SJSA1 (cell line): ENCODE measurements at places on chromosomes 11 and 22. TPM values are rescaled to one million over a fixed set of nuclear protein-coding genes. Genes with fewer than 3 reads are reported as not detected.

GRCh38 chr11:88434333-88434976 is 96.9 kb upstream of the CTSC start:
- H3K4me1 ChIP-seq: no peaks in the 10 kb centered on the region
- H3K27me3 ChIP-seq: no peaks in the 10 kb centered on the region
- H3K36me3 ChIP-seq: no peaks in the 10 kb centered on the region
- DNase-seq: no peak

DNA sequence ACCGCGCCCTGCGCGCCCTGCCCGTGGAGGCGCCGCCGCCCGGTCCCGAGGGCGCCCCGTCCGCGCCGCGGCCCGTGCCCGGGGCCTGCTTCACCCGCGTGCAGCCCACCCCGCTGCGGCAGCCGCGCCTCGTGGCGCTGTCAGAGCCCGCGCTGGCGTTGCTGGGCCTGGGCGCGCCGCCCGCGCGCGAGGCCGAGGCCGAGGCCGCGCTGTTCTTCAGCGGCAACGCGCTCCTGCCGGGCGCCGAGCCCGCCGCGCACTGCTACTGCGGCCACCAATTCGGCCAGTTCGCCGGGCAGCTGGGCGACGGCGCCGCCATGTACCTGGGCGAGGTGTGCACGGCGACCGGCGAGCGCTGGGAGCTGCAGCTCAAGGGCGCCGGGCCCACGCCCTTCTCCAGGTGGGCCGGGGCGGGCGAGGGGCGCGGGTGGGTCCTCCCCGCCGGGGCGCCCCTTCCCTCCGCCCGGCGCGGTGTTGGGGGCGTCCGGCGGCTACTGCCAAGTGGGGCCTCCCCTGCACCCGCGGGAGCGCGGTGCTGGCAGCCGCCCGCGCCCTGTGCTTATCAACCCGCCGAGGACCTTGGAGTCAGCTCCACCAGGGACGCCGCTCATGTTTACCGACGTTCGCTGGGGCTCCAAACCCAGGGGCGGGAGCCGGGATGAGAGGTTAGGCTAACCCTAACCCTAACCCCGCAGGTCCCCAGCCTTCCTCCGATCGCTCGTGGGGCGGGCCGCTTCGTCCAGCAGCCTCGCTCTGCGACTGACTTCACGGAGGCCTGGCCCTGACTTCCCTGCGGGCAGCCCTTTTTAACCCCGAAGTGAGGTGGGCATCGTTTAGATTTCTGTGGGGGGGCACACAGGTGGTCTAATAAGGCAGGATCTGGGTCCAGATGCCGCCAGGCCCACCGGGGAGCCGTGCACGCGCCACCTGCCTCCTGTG is 649 bp downstream of the SELENOO start:
- DNase-seq: no peak
- no peaks in the 10 kb centered on the region for H3K27me3 ChIP-seq
- H3K4me1 ChIP-seq: peaks cover 19% of the 10 kb centered on the region
- H3K27ac ChIP-seq: no peak overlapping the region

DNA sequence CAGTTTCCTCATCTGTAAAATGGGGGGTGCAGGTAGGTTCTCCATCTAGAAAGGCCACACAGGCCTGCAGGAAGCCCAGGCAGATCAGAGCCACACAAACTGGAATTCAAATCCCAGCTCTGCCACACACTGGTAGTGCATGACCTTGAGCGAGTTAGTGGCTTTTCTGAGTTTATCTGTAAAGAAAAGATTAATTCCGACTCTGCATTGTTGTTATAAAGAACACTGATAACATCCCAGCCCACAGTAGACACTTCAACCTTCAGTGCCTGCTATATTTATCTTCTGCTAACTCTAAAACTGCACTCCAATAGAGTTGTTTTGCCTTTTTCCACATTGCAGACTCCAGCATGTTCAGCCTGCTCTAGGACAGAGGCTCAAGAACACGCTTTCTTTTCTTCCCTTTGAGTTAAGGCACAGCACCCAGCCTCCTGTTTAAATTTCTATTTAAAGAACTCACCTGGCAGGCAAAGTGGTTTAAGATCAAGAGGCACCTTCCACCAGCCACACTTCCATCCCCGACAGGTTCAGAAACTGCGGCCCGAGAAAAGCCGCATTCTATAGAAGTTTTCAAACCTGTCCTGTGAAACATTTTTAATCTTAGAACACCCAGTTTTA is 133.9 kb downstream of the PLEKHA7 start:
- no peak for DNase-seq
- H3K4me1 ChIP-seq: no peaks in the 10 kb centered on the region

DNA sequence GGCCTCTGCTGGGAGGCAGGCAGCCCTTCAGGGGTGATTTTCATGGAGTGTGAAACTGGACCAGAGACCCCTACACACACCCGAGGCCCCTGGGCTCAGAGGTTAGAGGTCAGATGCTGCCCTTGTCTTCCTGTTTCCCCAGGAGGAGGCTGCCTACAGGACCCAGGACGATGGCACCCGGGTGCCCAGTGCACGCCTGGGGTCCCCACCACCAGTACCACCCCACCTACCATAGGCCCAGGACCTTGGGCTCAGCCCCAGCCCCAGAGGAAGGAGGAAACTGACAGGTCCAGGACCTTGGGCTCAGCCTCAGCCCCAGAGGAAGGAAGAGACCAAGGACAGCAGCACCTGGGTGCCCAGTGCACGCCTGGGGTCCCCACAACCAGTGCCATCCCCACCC is 79.2 kb downstream of the BRD1 start:
- H3K4me3 ChIP-seq: no peak overlapping the region
- no peaks in the 10 kb centered on the region for H3K4me1 ChIP-seq
- H3K36me3 ChIP-seq: no peaks in the 10 kb centered on the region
- no peaks in the 10 kb centered on the region for H3K27me3 ChIP-seq
- DNase-seq: no peak
- no peak overlapping the region for H3K27ac ChIP-seq

- no peaks in the 10 kb centered on the region for H3K36me3 ChIP-seq
- no peaks in the 10 kb centered on the region for H3K27me3 ChIP-seq
- no peaks in the 10 kb centered on the region for H3K4me1 ChIP-seq
- no peak for DNase-seq
Observed at GRCh38 chr11:126231725-126232459, 20.3 kb downstream of the FAM118B start.

DNA sequence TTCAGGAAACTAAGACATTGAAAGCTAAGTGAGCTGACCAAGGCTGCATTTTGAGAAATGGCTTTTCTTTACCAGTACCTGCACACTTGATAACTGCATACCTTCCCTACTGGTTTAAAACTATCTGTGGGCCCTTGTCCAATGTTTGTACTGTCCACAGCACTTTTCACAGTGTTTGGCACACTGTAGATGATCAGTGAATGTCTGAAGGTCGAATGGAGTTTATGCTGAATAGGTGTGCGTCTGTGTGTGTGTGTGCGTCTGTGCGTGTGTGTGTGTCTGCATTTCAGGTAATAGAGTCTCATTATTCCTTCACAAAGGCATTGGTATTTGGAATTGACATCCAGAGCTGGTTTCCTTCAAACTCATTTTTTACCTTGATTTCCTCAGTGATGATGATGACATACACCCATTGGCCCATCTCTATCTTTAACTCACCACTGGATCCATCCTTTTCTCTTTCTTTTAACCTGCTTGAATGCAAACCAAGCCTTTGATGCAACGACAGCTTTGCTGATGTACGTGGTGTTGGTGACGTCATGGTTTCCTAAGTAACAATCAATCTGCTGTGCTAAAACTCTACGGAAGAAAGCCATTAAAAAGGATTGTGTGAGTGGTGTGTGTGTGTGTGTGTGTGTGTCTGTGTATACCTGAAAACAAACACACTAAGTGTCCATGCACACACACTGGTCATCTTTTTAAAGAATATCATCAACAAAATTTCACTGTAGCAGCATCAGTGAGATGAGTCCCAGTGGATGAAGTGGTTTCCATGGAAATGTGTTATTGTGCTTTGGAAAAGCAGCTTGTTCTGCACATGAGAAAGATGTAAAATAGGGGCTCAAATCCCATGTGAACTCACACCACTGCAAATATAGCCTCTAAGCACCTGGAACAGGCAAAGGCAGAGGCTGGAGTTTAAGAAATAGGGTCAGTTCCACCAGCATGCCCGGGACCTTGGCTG is 490.2 kb upstream of the B3GAT1 start:
- no peaks in the 10 kb centered on the region for H3K4me1 ChIP-seq
- H3K27me3 ChIP-seq: no peaks in the 10 kb centered on the region
- no peaks in the 10 kb centered on the region for H3K36me3 ChIP-seq
- no peak overlapping the region for H3K4me3 ChIP-seq

DNA sequence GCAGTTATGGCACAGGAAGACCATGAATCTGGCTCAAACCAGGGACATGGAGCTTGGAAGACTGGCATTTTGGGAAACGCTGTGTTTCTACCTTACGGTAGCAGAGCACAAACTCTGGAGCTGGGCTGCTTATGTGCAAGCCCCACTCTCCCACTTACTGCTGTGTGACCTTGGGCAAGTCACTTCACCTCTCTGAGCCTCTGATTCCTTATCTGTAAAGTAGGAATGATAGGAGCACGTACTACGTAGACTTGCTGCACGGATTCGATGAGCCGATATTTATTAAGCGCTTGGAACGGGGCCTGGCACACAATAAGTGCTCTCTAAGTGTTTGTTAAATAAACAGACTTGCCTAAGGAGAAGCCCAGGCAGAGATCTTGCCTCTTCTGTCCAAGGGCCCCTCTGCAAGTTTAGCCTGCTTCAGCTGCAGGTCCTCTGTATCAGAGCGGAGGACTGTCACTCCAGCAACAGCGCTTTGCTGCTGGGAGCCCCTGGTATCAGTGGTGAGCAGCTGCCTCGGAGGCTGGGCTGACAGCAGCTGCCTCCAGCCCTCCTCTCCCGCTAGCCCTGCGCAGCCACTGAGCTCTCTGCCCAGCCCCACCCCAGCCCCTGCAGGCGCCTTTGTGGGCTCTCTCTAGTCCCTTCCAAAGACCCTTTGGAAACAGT is 96.9 kb upstream of the ANO1 start:
- no peak overlapping the region for H3K27ac ChIP-seq
- no peak for DNase-seq
- peaks cover 24% of the 10 kb centered on the region for H3K27me3 ChIP-seq
- H3K4me3 ChIP-seq: no peak overlapping the region

DNA sequence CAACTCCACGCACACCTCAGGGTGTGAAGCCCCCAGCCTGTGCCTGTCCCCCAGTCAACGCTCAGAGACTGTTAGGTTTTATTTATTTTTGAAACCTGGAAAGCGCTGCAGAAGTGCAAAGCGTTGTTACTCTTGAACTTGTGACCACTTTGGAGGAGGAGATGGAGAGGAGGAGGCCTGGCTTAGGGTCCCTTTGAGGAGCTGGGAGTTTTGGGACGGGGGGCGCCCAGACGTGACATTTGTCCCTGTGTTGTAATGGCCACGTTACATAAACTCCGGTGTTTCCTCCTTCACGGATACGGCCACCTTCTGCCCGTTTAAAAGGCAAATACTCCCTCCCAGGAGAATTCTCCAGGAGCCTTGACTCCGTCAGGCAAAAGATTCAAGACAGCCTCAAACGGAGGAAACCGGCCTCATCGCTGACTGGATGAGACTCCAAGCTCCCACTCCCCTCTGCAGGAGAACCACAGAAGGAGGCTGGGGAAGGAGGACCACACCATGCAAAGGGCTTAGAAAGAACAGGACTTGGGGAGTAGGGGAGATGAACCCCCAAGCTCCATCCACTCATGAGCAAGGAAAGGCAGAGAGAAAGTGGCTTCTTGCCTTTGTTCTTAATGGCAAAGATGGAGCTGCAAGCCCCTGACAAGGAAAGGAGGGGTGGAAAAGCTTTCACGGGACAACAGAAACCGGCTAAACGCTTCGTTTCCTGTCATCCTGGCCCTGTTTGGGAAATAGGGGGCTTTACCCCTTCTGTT is 630 bp downstream of the PIK3IP1 start:
- peak; percentile 29 for DNase-seq
- H3K4me1 ChIP-seq: peaks cover 16% of the 10 kb centered on the region
- no peaks in the 10 kb centered on the region for H3K27me3 ChIP-seq
- H3K36me3 ChIP-seq: no peaks in the 10 kb centered on the region
- peak overlapping the region; percentile 19 for H3K4me3 ChIP-seq

- H3K27ac ChIP-seq: no peak overlapping the region
- H3K4me3 ChIP-seq: no peak overlapping the region
- H3K27me3 ChIP-seq: no peaks in the 10 kb centered on the region
- no peaks in the 10 kb centered on the region for H3K4me1 ChIP-seq
- no peak for DNase-seq
Observed at GRCh38 chr11:125433454-125434121, 62.5 kb downstream of the FEZ1 start.

DNA sequence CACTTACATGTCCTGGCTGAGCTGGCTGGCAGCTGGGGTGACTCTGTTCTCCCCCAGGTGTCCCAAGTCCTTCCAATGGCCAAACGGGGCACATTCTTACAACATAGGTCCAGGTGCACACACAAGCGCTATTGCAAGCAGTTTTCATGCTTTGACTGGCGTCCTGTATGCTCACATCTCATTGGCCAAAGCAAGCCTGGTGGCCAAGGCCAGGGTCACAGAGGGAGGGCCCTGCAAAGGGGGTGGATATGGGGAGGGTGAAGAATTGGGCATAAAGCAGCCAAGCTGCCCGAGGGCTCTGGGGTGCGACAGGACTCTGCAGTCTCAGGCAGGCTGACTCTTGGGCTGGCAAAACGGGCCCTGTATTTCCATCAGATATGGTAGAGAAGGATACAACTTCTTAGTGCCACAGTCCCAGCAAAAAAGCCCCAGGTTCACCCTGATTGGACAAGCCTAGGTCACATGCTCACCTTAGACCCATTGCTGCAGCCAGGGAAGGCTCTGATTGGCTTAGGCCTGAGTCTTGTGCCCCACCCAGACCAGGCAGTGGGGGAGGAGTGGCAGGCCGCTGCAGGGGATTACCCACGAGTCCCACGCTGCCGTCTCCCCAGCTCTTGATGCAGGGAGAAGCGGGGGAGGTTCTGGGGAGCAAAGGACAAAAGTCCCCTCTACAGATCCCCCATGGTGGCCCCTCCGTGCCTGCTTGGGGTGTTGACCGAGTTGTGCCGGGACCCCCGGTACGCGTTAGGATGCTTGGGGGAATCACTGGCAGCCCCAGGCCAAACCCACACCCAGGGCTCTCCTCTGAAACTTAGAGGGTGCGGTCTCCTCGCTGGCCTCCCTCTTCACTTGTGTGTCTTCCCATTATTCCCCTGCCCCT is 110.8 kb downstream of the ARHGAP8 start:
- H3K4me3 ChIP-seq: no peak overlapping the region
- H3K36me3 ChIP-seq: no peaks in the 10 kb centered on the region
- no peaks in the 10 kb centered on the region for H3K4me1 ChIP-seq
- no peak overlapping the region for H3K27ac ChIP-seq
- no peaks in the 10 kb centered on the region for H3K27me3 ChIP-seq
- no peak for DNase-seq

DNA sequence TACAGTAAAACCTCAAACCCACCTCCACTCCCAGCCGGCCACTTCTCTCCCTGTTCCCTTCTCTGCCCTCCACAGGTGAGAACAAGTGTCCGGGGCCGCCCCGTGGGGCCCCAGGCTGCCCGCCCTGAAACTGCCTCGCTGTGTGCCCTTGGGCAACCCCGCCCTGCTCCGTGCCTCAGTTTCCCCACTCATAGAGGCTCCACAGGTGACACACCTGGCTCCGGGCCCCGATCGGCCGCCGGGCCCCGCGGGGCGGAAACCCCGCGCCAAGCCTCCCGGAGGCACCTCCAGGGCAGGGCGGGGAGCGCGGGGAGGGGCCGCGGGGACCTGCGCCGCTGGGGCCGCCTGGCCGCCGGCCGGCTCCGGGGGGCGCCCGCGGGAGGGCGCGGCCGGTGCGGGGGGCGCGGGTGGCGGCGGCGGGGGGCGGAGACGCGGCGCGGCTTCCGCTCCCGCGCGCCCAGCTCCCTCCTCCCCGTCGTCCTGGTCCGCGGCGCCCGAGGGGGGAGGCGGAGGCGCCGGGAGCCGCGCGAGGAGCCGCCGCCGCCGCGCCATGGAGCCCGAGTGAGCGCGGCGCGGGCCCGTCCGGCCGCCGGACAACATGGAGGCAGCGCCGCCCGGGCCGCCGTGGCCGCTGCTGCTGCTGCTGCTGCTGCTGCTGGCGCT is at the start of gene LRP5:
TSS of gene LRP5 (plus strand) at position 475 of the 663 bp plus-strand sequence. CDS start at position 599, 124 bp downstream.
- H3K4me1 ChIP-seq: peaks cover 41% of the 10 kb centered on the region
- H3K4me3 ChIP-seq: peak within 1 kb of the TSS; percentile 84
- no peak within 1 kb of the TSS for H3K27ac ChIP-seq

The BTBD10 gene
- total RNA-seq: 92.6 and 98.6 TPM in 2 replicates

The HBG2 gene
- not detected in 2 replicates for total RNA-seq

The B4GALNT4 gene
- not detected in 2 replicates for total RNA-seq
